Stimulated activated CD8-positive, alpha-beta memory T cell treated with anti-CD3 and anti-CD28 coated beads, Interleukin-2, amount 100 ng/mL, for 1 hour (primary cell): ENCODE measurements at places on chromosomes 1 and 21.

DNA sequence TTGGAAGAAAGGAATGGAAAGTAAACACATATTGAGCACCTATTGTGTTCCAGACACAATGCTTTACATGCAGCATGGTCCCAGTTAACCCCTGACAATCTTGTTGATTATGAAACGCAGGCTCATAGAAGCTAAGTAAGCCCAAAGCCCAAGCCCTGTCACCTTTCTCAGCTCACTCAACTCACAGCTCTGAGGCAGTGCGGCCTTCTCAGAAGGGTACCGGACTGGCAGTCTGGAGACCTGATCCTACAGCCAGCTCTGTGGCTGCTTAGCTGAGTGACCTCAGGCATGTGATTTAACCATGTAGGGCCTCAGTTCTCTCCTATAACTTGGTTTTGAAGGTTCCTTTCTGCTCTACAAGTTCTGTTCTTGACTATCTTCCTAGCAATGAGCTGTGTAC lies 464 bp upstream of the RNASEL start:
- no peak for DNase-seq

GRCh38 chr1:54577612-54578011 lies 29.6 kb downstream of the ACOT11 start:
- DNase-seq, result no peak

- DNase-seq, result no peak
Observed at GRCh38 chr1:106680776-106681344, 375.6 kb upstream of the PRMT6 start.

- no peak for DNase-seq
Observed at GRCh38 chr1:53526451-53527101, 67.4 kb downstream of the DMRTB1 start.

DNA sequence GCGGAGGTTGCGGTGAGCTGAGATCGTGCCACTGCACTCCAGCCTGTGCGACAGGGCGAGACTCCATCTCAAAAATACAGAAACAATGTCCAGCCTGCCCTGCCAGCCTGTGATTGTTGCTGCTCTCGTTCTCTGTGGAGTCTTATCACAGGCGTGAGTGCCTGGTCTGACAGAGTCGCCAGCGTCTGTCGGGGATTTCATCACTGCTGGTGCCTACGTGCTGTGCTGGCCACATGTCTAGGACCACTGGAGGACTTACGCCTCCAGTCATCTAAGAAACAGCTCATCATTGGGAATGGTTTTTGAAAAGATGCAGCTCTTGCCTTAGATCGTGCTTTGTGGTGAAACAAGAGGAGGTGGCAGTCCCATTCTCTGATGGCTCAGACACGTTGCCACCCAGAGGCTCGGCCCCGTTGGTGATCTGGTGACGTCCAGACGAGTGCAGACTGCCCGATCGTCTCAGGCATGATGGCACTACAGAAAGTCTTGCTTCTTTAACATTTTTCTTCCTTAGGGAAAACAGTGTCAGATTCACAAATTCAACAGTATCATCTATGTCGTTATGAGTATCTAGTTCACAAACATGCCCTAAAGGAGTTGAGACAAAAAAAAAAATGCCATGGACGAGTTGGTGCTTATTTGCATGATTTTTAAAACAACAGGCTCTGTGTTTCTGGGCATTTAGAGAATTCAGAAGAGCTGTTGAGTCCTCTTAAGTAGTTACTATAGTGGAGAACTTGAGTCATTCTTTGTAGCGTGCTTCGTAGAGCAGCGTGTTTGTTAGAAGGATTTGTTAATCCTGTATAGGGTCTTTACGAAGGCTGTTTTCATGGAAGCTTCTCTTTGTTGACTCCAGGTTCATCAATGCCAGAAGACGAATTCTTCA lies 47.5 kb downstream of the CBS start:
- DNase-seq, result no peak

- DNase-seq, result no peak
Observed at GRCh38 chr1:81551946-81552345, 248.8 kb upstream of the ADGRL2 start.

- no peak for DNase-seq
Observed at GRCh38 chr1:90346757-90347156, 351.8 kb downstream of the ZNF326 start.

GRCh38 chr1:182781841-182782586 lies 7.6 kb upstream of the NPL start:
- DNase-seq, result peak; percentile 41

DNA sequence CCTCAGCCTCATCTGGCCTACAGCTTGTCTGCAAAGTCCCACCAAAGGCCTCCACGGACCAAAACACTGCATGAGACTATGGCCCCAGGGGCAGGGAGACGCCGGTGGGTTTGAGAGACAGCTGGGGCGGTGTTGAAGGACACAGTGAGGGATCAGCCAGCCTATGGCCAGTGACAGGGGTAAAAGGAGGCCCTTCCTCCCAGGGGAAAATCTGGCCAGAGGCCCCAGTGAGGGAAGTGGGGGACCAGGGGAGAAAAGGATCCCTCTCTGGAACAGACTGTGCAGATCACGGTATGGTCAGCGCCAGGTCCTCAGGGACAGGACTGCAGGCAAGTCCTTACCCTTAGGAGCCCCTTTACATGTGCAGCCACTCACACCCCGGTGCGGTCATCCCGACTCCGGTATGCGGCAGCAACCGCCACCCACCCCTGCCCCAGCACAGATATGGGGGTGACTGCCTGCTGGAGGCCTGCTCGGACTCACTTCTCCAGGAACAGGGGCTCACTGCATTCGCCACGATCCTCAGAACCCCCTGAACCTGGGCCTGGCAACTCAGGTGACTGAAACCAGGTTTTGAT lies 1.3 kb downstream of the CERS2 start:
- DNase-seq, result no peak

- DNase-seq, result no peak
Observed at GRCh38 chr1:1435911-1436629, 580 bp downstream of the VWA1 start.

- DNase-seq, result no peak
Observed at GRCh38 chr21:15212206-15212605, 147.4 kb upstream of the NRIP1 start.

DNA sequence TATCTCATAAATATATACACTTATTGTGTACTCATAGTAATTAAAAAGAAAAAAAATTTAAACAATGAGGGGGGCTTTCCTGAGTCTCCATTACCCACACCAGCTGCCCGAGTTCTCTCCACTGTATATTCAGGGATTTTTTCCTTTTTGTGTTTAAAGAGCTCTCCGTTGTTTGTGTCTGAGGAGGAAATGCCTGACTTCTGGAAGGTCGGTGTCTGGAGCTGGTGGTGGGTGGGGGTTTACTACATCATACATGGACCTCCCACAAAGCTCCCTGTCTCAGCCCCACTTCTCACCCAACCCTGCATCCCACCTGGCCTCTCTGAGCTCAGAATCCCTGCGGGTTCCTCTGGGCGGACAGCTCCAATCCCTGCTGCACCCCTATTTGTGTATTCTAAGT lies 64.1 kb upstream of the ETV3 start:
- DNase-seq, result no peak

GRCh38 chr1:32127409-32128198 lies 19.7 kb downstream of the KPNA6 start:
- no peak for DNase-seq

DNA sequence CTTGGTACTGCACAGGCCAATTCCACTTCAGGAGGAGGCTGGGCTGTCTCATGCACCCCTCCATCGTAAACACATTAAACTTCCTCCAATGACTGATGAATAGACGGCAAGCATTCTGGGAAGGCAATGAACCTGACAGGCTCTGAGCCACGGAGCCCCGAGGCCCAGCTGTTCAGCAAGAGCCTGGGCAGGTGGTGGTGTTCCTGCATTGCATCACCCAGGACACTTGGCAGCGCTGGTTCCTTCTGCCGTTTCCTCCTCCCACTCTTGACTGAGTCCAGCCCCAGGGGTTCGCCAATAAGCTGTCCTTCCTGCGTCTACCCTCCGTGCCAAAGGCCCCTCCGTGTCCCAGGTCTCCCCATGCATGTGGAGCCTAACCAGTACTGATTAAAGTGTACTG lies 109.8 kb downstream of the JAK1 start:
- DNase-seq, result no peak

GRCh38 chr1:10031461-10031860 lies 1.3 kb upstream of the UBE4B start:
- DNase-seq, result no peak

DNA sequence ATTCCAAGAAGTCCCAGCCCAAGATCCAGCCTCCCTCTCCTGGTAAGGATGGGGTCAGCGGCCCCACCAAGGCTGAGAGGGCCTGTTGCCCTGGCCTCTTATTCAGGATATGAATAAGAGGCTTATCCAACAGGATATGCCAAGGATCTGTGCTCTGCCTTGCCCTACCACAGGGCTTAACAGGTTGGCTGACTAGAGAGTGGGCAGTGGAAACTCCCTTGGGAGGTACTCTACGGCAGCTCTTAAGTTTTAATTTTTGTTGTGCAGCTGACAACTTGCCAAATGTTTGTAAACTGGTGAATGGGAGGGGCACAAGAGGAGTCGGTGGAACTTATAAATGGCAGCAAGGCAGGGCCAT lies 16.5 kb upstream of the PIGV start:
- no peak for DNase-seq

GRCh38 chr21:22927469-22927868 lies 1929.3 kb downstream of the NCAM2 start:
- no peak for DNase-seq

DNA sequence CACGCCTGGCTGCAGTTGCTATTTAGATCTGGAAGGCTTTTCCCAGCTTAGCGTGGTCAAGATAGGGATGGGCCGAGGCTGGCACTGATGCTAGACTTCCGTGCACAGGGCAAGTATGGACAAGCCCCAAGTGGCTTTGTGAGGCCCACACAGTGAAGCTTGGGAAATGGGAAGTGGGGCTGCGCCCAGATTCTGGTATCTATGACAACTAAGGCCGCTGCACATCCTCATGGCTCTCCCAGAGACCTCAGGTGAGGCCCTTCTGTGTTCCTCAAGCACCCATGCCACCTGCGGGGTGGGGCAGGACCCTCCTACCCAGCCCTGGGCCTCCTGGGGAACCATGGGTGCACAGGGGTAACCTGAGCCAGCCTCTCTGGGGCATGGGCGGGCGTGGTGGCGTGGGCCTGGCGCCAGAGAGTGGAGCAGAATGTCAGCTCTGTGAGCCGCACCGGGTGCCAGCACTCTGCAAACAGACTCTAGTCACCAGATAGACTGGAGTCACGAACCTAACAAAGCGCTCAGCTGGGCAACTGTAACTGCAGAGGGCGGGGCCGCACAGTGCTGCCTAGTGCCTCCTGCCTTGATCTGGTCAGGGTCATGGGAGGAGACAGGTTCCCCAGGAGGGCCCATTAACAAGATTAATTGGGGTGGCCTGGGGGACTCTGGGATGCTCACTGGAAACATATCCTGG lies 46.4 kb downstream of the ELF3 start:
- DNase-seq, result no peak

GRCh38 chr1:44571712-44572571 lies 102.3 kb downstream of the TMEM53 start:
- DNase-seq, result no peak

DNA sequence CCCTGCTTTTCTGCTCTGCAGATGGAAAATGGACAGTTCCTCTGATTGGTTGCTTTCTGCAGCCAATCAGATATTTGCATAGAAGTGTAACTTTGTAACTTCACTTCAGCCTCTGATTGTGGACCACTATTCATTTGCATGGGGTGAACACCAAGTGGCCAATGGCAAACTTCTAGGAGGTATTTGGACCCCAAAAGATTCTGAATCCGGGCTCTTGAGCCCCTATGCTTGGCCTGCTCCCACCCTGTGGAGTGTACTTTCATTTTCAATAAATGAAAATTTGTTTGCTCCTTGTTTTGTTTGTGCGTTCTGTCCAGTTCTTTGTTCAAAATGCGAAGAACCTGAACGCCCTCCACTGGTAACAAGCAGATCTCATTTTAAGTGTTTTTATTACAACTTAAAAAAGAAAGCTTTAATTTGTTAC lies 6.4 kb upstream of the GSTM4 start:
- DNase-seq, result no peak

DNA sequence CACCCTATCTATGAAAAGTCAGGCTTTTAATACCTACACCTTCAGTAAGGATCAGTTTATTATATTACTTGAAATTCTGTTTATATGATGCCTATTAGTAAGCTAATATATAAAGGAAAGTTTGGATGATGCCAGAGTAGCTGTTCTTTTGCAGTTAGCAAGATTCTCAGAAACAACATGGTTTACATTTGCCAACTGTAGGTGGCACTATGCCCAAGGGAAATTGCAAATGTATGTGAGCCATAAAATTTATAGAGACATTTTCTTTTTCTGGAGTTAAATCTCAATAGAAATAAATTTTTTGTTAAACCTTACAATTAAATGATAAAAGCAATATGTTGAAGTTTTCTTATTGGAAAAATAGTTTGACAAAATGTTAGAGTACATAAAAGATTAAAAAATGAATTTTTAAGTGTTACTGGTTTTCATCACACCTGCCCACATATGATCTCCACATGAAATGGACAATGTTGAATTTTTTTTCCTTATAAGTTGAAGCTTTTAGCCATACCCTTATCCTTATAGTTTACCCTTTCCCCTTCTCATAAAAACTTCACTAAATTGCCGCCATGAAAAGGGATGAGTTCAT lies 32.1 kb upstream of the EPHX4 start:
- peak; percentile 20 for DNase-seq

GRCh38 chr1:234241941-234242490 lies 131.2 kb upstream of the COA6 start:
- DNase-seq, result no peak

- DNase-seq, result no peak
Observed at GRCh38 chr1:37761416-37762095, 3.4 kb downstream of the EPHA10 start.

DNA sequence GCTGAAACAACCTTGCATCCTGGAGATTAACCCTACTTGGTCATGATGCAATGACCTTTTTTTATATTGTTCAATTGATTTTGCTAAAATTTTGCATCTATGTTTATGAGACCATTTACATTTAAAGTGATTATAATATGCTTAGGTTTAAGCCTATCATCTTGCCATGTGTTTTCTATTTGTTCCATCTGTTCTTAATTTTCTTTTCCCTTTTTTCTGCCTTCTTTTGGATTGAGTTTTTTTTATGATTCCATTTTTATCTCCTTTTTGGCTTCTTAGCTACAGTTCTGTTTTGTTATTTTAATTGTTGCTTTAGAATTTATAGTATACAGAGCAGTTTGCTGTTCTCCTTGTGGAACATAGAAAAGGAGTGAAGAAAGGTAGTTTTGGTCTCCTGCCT lies 385.1 kb upstream of the USP24 start:
- no peak for DNase-seq

DNA sequence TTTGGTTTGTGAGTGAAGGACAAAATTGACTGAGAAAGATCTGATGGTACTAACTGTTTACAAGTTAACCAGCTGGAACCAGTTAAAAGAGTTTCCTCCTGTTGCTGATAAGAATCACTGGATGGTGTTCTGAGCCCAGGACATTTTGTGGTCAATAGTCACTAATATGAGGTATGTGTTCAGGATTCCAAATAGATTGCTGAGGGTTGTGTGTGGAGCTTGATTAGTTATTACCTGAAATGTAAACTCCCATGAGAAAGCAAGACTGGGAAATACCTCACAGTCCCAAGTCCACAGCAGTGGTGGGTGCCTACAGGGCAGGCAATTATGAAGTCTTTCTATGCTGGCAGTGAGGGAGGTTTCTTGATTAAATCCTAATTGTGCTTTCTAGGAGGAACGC lies 164.6 kb downstream of the DNM3 start:
- DNase-seq, result no peak
